ENCODE measurements at places on chromosomes 6 and 20. TPM values are rescaled to one million over a fixed set of nuclear protein-coding genes. Genes with fewer than 3 reads are reported as not detected.

GRCh38 chr6:53673162-53673727 is 7.7 kb upstream of the KLHL31 start:
- DNase-seq = no peak

GRCh38 chr6:99590728-99591672 is 15.6 kb upstream of the PRDM13 start:
- peak; percentile 69 for DNase-seq

- DNase-seq = no peak
Measured at GRCh38 chr6:157944983-157945931, 36.4 kb upstream of the SYNJ2 start.

GRCh38 chr6:112017760-112018537 is 36.0 kb upstream of the CCN6 start:
- no peak for DNase-seq

DNA sequence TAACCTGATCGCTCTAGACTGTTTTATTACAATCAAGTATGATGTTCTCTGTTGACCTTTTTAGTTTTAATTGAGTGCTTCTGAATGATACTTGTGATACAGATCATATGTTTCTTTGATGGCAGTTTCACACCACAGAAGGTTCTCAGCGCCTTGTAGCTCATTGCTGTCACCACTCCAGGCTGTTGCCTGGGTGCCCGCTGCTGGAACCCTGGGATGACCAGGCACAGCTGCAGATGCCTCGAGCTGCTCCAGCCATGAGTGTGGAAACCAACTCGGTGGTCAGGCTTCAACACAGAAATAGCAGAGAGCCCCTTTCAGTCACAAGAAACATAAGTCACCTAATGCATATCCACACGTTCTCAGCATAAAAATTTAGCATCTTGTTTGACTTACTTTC is 112.7 kb downstream of the RPP40 start:
- no peak for DNase-seq

- no peak for DNase-seq
Measured at GRCh38 chr6:32131439-32131948, 1.4 kb upstream of the FKBPL start.

DNA sequence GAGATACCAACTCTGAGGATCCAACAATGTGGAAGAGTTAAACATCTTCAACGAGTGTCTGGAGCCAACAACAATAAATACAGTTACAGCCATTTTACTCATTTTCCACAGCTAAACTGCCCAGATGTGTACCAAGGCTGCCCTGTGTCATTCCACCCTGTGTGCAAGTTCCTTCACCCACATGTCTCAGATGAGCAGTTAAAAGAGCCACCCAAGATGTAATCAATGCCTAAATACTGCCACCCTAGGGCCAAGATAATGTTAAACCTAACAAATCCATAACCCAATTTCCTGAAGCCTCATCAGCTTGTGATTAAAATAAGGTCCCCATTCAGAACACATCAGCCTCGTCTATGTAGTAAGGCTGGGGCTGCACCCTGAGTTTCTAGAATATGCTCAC is 59.9 kb downstream of the GMDS start:
- no peak for DNase-seq

DNA sequence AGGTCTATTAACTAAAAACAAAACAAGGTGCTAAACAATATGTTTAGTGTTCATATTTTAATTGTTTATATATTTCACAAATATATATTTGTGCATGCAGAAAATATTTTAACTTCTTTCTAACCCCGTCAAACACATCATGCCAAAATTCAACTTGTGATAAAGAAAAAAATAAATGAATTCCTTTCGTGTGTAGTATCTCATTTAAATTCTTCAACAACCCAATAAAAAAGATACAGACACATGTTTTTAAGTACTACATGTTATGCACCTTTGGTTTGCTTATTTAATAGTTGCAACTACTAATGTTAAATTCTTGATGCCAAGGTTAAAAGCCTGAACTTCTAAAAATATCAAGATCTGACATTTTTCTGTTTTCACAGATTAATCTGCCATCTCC is 252.4 kb downstream of the ESR1 start:
- no peak for DNase-seq

- no peak for DNase-seq
Measured at GRCh38 chr6:92577077-92577719, 842.2 kb downstream of the EPHA7 start.

DNA sequence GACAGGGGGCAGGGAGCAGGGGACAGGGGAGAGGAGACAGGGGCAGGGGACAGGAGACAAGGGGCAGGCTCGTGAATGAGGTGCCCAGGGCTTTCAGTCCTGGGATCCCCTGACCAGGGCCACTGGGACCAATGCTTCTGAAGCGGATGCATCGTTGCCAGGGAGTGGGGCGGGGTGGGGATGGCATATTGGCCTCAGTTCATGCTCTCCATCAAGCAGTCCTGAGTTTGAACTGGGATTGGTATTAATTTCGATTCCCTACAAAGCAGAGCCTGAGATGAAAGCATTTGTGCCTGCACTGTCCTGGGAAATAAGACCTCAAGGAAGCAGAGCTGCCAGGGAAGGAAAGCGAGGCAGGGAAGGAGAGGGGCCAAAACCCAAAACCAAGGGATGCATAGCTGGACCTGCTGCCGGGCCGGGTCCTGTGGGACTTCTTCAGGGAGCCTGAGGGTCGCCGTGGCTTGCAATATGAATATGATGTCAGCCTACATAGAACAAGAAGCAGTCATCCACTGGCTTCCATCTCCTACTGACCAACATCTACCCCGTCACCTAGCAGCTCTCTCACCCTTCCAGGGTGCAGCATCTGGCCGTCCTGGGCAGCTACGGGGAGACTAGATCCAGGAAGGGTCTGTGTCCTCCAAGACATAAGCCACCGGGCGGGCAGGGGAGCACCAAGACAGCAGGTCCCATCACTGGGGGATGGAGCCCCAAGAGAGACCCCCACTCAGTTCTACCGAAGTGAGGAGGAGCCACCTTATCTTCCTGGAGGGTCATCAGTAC is 233.3 kb downstream of the SYNDIG1 start:
- DNase-seq = peak; percentile 67

- no peak for DNase-seq
Measured at GRCh38 chr20:48904566-48905296, 16.8 kb upstream of the ARFGEF2 start.

DNA sequence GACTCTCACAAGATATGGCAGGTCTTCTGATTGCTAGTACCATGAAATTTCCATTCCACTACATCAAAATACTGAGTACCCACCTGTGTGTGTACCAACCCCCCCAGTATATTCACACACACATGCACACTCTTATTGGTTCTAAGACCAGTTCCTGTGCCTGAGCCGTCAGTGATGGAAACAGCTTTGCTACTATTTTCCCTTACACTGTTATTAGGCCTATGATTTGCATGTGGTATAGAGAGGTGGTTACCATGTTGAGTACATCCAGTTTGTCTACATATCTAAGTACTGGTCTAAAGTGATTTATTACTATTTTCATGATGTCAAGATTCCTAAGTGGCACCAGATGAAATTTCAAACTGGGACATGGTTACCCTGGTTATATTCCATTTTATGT is 459.9 kb downstream of the BCKDHB start:
- DNase-seq = no peak

- no peak for DNase-seq
Measured at GRCh38 chr20:51594236-51595057, 51.9 kb upstream of the NFATC2 start.

DNA sequence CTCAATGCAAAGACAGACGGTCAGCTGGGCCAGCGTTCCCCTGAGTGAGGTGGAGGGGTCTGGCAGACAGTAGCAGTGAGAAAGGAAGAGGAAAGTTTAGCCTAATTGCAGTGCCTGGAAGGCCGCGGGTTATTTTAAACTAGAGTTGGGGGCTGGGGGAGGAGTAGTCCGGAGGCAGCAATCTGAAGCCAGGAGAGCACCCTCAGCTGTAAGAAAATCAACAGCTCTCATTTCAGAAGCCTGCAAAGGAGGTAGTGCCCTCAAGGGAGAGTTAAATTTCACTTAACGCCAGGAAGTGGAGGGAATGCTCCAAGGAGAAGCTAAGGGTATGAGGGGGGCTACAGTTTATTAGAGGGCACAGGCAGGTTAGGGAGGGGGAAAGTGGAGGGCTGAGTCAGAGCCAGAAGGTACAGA is 26.9 kb downstream of the RING1 start:
- DNase-seq = no peak

- no peak for DNase-seq
Measured at GRCh38 chr6:160077526-160077925, 44.1 kb upstream of the SLC22A1 start.

GRCh38 chr6:51007237-51007636 is 188.6 kb downstream of the TFAP2B start:
- DNase-seq = no peak

GRCh38 chr6:84466511-84466910 is 239.1 kb upstream of the CEP162 start:
- DNase-seq = no peak

DNA sequence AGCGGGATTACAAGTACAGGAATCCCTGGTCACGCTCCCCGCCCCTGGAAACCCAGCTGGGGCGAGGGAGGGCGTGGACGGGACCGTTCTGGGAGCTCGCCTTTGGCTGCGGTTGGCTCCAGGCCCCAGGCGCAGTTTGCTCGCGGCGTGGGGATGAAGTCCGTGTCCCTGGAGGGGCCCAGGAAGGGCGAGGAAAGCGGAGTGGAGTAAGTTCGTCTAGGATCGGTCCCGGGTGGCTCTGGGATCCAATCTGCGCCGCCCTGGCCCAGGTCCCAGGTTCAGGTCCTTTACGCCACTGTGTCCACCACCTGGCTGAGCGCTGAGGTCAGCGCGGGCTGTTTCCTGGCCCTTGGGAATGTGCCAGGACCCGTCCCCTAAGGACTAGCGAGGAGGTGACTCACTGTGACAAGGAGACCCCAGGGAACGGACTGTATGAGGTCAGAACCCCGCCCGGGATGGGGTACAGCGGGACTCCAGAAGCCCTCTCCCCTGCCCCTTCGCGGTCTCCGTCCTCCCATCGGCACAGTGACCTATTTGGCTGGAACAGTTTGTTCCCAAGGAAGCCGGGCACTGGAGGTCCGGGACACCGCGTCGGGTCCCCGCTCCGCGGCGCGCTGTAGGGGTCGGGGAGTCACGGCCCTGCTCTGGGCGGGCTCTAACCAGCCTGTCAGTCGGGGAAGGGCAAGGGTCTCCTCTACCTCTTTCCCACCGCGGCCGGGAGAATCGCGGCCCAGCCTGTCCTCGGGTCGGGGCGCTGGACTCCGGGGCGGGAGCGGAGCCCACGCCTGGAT is 724 bp downstream of the CDKN1A start:
- DNase-seq = peak; percentile 87

DNA sequence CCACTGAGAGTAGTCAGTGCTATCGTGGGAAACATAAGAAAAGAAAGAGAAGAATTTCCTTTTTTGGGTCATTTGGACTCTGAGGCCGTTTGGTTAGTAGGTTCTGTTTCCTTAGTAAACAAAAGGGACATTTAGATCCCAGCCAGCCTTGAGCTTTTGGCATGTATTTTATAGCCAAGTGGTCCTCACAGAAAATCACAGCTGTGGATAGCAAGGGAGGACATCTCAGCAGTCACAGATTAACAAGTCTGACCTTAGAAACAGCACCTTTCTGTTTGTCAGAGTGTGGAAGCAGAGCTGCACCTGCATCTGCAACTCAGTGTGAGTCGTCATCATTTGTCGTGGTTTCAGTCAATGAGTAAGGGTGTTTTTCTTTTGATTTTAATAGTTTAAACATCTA is 40.5 kb downstream of the FAM120B start:
- no peak for DNase-seq

DNA sequence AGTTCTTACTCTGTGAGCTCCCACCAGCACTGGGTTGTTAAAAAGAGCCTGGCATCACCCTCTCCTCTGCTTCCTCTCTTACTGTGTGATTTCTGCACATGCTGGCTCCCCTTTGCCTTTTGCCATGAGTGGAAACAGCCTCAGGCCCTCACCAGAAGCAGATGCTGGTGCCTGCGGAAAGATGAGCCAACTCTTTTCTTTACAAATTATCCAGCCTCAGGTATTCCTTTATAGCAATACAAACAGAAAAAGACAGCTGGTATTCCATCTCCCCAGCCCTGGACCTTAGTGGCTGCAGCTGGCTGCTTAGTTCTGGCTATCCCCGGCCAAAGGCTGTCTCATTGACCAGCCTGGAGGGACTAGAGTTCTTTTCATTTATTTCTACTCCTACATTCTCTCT is 129.1 kb downstream of the IMPG1 start:
- DNase-seq = no peak

- DNase-seq = no peak
Measured at GRCh38 chr6:18334251-18334650, 52.9 kb upstream of the RNF144B start.

The BNIP5 gene
- not detected for total RNA-seq

The KIF6 gene
- not detected for total RNA-seq

The MYMX gene
- total RNA-seq = 1.1 TPM

The OTOR gene
- total RNA-seq = not detected

The SEMG1 gene
- total RNA-seq = not detected

The TMC2 gene
- 0.77 TPM for total RNA-seq

The LAMP5 gene
- total RNA-seq = 0.75 TPM

The RPL7L1 gene
- 68.9 TPM for total RNA-seq

The SLC24A3 gene
- 1.5 TPM for total RNA-seq
